Kidney epithelial cell (primary cell): ENCODE measurements at places on chromosomes 11 and 22. TPM values are rescaled to one million over a fixed set of nuclear protein-coding genes. Genes with fewer than 3 reads are reported as not detected.
A peak's percentile ranks its signal among the peaks of the same experiment; 100 is the strongest.

MMP11 gene
- 41.9 and 48.9 TPM in 2 replicates for total RNA-seq

RAPSN gene
- 0.14 and 0.21 TPM in 2 replicates for total RNA-seq

OPCML gene
- under 0.01 and 0.27 TPM in 2 replicates for total RNA-seq

CEP126 gene
- 0.71 and 0.82 TPM in 2 replicates for total RNA-seq

C22orf15 gene
- 0.34 TPM in 1 of 2 replicates, not detected in the other for total RNA-seq

HBB gene
- not detected in 2 replicates for total RNA-seq

BACE1 gene
- 13.6 and 17.2 TPM in 2 replicates for total RNA-seq

DNA sequence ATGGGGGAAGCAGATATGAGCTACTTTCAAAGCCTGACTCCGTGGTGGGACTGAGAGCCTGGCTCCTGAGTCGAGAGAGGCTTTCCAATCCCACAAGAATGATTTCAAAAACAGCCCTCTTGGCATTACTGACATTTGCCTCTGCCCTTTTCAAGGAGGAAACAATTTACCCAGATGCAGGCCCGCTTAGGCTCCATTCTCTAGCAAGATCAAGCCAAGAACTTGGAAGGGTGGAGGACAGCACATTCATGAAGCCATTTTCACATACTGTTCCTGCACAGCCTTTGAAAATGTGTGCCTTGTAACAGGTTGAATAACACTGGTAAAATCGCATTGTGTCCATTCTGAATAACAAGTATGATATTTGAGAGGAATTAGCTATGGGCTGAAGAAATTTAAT, 58.2 kb upstream of the EED start:
- DNase-seq, result no peak

DNA sequence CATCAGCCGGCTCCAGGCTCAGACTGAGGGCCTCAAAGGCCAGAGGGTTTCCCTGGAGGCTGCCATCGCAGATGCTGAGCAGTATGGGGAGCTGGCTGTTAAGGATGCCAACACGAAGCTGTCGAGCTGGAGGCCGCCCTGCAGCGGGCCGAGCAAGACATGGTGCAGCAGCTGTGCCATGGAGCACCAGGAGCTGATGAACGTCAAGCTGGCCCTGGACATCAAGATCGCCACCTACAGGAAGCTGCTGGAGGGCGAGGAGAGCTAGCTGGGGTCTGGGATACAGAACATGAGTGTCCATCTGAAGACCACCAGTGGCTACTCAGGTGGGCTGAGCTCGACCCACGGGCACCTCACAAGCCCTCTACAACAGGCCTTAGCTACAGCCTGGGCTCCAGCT, 4.0 kb upstream of the SCUBE2 start:
- no peak for DNase-seq

GRCh38 chr11:46697303-46697702, 3.1 kb downstream of the ARHGAP1 start:
- no peak for DNase-seq

- DNase-seq, result no peak
These were observed 111.8 kb downstream of the MSANTD4 start for GRCh38 chr11:105910095-105910715.

GRCh38 chr11:35623621-35624168, 5.4 kb downstream of the FJX1 start:
- peak; percentile 91 for DNase-seq

- no peak for DNase-seq
These were observed 135.2 kb downstream of the MAML2 start for GRCh38 chr11:96207459-96208449.

GRCh38 chr11:36002196-36002595, 58.3 kb downstream of the LDLRAD3 start:
- DNase-seq, result no peak

DNA sequence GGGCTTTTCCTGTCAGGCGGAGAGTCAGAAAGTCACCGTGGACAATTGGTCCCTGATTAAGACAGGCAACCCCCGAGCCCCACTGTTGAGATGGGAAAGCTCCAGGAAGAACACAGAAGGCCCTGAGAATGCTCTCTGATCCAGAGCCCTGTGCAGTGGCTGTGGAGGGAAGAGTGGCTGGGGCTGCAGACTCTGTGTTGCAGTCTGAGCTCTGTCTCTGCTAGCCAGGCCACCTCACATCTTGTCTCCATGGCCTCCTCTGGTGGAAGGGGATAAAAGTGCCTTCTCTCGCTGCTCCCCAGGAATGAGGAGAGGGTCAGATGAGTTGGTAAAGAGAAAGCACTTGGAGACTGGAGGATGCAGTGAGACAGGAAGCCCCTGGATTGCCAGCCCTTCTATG, 141.2 kb downstream of the CEP164 start:
- DNase-seq, result no peak

GRCh38 chr22:29215012-29215860, 9.5 kb downstream of the EMID1 start:
- no peak for DNase-seq

DNA sequence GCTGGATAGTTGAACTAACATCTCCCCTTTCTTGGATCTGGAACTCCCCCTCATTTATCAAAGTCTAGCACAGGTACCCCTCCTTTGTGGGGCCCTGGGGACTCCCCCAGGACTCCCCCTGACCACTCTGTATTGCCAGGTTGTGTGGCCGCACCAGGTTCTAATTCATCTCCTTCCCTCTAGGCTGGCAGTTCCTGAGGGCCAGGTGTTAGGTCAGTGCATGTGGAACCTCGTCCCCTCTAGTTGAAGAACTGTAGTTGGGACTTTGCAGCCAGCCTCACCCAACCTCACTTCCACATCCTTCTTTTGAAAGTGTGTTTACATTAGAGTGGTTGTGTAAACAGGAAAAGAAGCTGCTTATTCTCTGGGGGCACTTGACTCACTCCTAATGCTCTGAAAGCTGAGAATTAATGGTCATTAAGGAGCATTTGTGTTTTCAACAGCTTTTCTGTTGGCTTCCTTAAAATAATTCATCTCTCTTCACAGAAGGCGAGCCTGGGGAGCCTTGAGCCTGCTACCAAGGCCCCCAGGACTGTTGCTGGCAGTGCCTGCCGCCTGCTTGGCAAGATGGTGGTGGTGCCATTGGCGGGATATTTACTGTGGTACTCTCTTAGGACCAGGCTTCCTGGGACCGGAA, 11.8 kb downstream of the UPB1 start:
- DNase-seq, result no peak

DNA sequence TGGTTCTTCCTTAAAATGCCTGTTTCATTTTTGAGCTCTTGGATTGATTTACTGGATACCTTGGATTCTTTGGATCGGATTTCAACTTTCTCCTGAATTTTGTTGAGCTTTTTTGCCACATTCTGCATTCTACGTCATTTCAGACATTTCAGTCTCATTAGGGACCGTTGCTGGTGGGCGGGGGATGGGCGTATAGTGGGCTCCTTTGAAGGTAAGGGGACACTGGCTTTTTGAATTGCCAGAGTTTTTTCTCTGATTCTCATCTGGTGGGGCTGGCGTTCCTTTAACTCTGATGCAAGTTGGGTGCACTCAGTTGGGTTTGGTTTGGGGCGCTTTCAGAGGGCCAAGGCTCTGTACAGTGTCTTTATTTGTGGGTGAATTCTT, 216.5 kb downstream of the DYNC2H1 start:
- DNase-seq, result no peak

- no peak for DNase-seq
These were observed 23.6 kb upstream of the FJX1 start for GRCh38 chr11:35594680-35595079.
